Left ventricle myocardium superior (tissue), 1 donor: ENCODE measurements at places on chromosomes 2 and 18.

DNA sequence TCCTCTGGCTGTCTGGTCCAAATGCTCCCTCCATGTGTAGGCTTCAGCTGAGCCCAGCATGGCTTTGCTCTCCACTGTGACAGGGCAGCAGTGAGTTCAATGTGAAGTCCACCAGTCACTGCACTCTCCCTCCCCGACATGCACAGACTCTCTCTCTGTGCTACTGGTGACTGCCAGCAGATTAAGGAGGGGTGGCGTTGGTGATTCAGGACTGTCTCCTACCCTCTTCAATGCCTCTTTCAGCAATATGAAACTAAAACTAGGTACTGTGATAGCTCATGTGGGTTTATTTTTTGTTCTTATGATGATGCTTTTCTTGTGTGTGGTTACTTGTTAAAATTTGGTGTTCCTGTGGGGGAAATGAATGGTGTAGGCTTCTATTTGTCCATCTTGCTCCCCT, 201.0 kb upstream of the RBMS1 start:
- DNase-seq = no peak

GRCh38 chr2:239039479-239039861, 191.6 kb downstream of the TWIST2 start:
- no peak for DNase-seq

GRCh38 chr2:54079331-54079730, 36.1 kb upstream of the ACYP2 start:
- DNase-seq = no peak

GRCh38 chr18:54023471-54023870, 201.0 kb downstream of the MBD2 start:
- DNase-seq = no peak

DNA sequence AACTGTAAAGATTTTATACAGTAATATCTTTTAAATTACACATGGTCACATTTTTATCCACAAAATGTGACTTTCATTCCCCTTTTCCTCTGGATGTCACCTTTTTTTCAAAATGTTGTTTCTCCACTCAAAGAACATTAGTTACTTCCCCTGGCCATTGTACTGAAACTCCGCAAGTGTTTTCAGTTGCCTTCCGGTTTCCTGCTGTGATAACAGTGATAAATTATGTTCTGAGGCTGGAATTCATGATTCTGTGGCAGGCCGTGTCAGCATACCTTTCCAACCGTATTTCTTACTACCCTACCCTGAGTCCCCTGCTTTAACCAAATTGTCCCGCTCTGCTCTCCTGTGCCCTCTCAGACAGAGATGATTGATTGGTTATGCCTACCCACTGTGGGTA, 53.5 kb downstream of the MGAT5 start:
- DNase-seq = no peak

GRCh38 chr18:48679236-48679635, 140.4 kb downstream of the CTIF start:
- no peak for DNase-seq

GRCh38 chr2:159938395-159938794, 124.0 kb downstream of the PLA2R1 start:
- no peak for DNase-seq

GRCh38 chr18:59915606-59916005, 15.8 kb downstream of the PMAIP1 start:
- no peak for DNase-seq

- no peak for DNase-seq
These were observed 126.7 kb downstream of the BCL2 start for GRCh38 chr18:63192885-63193349.

DNA sequence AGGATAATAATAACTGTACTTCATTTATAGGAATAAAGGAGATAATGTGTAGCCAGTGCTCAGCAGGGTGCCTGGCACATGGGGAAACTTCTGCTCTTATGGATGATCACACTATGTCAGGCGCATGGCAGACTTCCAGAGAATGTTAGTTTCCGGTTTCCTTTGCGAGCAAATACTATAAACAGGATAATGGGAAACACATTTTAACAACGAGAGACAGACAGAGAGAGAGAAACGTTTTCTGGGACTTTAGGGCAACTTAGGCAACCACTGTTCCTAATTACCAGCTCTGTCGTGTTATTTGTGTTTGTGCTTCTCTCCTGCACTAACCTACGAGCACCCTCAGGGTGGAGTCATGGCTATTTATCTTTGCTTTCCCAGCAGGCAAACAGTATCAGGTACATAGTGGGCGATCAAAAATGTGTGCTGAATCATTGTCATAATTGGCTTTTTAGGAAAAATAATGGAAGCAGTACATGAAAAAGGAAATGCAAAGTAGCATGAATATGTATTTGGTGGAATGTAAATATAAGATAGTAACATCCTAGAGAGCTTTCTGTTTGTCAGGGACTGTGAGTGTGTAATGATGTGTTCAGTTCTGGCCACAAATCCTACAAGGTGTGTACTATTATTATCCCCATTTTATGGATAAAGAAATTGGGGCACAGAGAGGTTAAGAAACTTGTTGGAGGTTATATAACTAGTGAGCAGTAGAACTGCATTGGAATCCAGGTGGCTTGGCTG, 36.8 kb upstream of the IGFBP2 start:
- DNase-seq = no peak

- peak; percentile 47 for DNase-seq
These were observed 260.8 kb downstream of the TGIF1 start for GRCh38 chr18:3710712-3711301.

DNA sequence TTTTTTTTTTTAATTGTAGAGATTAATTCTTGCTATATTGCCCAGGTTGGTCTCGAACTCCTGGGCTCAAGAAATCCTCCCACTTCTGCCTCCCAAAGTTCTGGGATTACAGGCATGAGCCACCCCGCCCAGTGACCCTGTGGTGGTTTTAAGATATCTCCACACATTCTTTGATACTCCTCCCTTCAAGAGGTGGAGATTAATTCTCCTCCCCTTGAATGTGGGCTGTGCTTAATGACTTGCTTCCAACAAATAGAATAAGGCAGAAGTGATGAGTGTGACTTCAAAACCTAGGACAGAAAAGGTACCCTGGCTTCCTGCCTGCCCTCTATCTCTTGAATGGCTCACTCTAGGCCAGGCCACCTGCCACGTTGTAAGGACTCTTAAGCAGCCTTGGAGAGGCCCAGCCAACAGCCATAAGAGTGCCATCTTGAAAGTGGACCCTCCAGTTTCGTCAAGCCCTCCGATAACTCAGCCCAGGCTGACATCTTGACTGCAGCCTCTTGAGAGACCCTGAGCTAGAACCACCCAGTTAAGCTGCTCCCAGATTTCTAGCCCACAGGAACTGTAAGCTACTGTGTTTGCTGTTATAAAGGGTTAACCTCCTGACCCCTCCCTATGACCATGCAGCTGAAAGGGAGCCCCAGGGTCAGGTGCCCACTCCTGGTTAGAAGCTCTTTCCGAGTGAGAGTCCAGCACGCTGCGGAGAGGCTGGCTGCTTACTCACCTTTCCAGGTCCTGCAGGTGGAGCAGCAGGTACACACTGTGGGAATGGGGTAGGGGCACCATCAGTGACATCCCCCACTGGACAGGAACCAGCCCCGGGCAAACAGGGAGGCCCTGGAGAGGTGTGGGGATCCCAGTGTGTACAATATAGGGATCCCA, 27.6 kb downstream of the MRPL35 start:
- no peak for DNase-seq

GRCh38 chr2:150470435-150470834, 17.0 kb downstream of the RND3 start:
- no peak for DNase-seq

GRCh38 chr18:10718809-10719208, 193.0 kb downstream of the NAPG start:
- no peak for DNase-seq

GRCh38 chr2:47503481-47504070, 100.6 kb downstream of the MSH2 start:
- no peak for DNase-seq

GRCh38 chr2:20130821-20131645, 79.6 kb upstream of the LAPTM4A start:
- DNase-seq = no peak

DNA sequence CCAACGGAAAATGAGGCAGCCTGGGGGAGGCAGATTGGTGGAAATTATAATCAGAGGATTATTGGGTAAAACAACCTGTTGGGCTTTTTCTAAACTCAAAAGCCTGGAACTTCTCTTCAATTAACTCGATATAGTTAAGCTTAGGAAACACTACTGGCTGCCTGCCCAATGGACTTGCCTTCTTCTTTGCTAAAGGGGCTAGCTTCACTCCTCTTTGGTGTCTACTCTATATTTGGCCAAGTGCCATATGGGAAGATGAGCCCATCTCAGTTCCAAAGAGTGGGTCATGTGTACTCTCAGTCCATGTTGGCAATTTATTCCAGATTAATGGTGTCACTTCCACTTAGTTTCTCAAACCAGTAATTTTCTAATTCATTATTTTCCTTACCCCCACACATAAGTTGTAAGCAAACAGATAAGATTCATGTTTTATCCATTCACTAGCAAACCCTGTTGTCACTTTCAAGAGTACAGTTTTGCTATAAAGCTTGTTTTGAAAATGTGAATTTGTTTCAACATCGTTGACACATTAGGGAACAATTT, 34.3 kb downstream of the DARS1 start:
- DNase-seq = no peak

GRCh38 chr2:195838002-195838401, 181.0 kb downstream of the SLC39A10 start:
- no peak for DNase-seq

DNA sequence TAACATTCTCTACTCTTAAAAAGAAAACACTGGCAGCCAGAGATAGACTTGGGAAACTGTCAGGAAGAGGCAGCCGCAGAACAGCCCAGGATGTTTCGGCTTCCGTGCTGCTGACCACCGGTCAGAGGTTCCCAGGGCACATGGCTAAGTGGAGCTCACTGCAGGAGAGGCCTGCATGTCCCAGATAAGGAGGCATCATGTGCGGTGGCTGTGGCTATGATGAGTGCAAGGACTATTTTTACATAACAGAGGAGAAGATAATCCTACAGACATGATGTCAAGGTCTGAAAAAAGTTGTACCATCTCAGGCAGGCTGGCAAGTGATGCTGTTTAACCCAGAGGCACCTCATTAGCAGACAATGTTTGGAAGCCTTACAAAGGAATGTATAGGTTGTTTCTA, 252.3 kb downstream of the CYRIA start:
- DNase-seq = peak; percentile 65

DNA sequence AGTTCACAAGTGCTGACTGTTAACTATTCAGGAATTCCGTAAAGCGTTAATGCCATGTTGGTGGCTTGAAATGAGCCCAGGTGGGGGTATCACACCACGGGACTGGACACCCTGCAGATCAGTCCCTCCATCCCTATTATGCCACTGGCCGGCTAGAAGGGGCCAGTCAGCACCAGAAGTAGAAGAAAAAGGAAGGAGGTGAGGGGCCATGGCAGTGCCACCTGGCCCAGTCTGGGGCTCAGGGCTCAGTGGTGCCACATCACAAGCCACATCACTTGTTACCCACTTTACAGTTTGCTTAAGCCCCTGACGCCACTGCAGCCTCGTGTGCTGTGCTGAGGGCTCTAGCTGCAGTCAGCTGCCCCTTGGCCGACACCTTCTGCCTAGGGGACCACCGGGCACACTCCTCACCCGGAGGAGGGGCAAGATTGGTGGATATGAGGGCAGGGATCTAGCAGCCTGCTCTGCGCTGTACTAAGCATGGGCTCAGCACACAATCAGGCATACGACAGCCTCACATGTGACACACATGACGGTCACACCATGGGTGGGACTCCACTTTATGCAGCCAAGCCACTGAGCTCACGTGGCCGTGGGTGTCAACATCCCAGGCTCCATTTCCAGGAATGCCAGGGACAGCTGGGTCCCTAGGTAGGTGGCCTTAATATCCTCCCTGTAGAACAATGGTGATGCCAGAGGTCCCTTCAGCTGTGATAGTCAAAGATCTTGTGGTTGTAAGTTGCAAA, 3.6 kb downstream of the LIMS2 start:
- DNase-seq = peak; percentile 28

DNA sequence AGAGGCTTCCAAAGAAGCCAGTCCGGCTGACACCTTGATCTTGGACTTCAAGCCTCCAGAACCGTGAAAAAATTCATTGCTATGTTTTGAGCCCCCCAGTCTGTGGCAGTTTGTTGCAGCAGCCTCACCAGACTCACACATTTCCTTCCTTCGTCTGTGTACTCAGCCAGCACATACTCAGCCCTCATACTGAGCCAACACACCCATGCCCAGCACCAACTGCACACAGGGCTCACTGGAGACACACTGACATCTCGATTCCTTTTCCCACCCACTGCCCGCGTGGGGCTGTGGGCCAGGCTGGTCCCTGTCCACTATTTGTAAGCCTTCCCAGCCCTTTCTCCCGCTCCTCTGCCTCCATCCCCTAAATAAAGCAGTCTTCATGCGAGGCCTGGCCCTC, 24.1 kb upstream of the NMUR1 start:
- DNase-seq = no peak

- no peak for DNase-seq
These were observed 170.8 kb downstream of the DDX1 start for GRCh38 chr2:15762449-15762848.

DNA sequence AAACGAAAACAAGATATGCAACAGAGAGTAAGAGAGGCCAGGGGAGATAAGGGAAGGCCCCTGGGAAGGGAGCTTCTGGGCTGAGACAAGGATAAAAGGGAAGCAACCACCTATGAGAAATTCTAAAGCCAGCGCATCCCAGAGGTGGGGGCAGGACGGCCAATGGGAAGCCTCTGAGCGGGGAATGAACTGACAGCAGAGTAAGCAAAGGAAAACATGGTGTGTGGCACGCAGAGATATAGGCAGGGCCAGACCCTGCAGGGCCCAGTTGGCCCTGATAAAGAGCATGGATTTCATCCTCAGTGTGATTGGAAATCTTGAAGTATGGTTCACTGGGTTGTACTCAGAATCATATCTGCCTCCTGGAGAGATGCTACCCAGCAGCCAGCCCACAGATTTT, 78.7 kb downstream of the IRS1 start:
- DNase-seq = no peak
